Fibroblast of skin of scalp (primary cell): ENCODE measurements at places on chromosomes 3 and 15.
A peak's percentile ranks its signal among the peaks of the same experiment; 100 is the strongest.

DNA sequence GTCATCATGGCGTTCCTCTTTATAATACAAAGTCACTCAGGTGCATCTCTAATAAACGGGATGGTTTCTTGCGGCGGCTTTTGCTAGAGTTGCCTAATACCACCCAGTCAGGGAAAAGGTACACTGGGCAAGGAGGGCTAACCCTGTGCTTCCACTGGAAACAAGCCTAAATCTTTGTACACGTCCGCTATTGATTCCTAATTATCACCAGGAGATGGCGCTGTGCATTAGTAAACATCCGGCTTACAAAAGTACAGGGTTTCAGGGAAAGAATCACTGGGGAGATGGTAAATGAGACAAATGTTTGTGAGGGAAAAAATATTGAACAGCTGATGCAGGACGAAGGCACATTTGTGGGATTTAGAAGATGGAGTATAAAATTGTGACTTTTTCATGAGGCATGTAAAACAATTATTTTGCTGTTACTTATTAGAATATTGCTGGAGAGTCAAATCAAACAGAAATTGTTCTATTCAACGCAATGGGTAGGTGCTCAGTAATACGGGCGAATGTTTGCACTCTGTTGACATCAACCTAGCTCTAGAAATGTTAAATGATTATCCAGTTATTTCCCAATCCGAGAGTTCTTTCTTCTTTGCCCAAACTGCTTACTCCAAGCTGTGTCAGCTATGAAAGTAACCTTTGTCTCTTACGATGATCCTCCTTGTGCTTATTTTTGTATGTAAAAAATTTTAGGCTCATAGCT is 50.6 kb downstream of the GMNC start:
- DNase-seq, result peak; percentile 31

DNA sequence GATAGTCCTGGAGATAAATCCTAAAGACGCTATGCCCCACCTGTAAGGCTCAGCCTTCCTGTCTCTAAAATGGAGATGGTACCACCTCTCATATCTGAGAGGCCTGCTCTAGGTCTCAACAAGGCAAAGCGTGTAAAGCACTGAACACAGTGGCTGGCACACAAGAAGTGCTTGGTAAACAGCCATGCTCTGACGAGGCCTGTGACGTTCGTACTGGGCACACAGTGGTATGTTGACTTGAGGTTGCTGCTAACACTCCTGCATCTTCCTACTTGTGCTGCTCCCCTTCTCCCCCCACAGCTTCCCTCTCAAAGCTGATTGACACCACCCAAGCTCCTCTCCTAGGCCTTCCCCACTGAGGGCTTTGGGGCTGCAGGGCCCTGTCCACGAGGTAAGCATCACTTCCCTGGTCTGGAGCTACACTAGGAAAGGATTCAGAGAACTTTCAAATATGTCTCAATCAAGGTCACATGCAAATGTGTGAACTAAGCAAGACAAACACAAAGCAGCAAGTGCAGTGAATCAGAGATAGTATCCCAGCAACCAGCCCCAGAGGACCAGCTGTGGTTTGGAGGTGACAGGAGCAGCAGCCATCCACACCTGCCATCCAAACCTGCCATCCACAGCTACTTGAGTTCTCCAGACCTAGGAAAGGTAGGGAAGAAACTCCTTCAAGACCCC is 177.5 kb downstream of the STT3B start:
- DNase-seq, result no peak

GRCh38 chr3:179921500-179921899 is 115.2 kb downstream of the PEX5L start:
- no peak for DNase-seq

DNA sequence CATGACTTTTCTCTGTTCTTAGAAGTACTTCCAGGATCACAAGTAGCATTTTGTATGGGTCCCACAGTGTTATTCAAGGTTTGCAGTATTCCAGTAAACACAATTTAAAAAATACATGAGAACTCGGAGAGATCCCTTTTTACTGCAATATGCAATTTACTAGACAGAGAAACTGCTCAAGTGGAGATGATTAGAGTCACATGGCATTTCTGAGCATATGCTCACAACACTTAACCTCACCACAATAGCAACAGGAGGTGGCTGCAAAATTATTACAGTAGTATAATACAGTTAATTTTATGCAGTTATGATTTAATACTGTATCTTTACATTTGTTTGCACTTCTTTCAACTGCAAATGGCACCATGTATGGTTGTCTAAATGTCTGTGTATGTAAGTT is 87.5 kb downstream of the PIK3CB start:
- no peak for DNase-seq

GRCh38 chr3:112776000-112776399 is 70.7 kb downstream of the CD200R1L start:
- DNase-seq, result peak; percentile 62
